ENCODE measurements at places on chromosomes 3 and 15.

GRCh38 chr15:50978580-50978979, 70.1 kb downstream of the AP4E1 start:
- no peak for DNase-seq

- no peak for DNase-seq
Observed at GRCh38 chr3:29057326-29057725, 223.5 kb upstream of the RBMS3 start.

- DNase-seq = no peak
Observed at GRCh38 chr15:98875309-98875708, 132.3 kb downstream of the PGPEP1L start.

DNA sequence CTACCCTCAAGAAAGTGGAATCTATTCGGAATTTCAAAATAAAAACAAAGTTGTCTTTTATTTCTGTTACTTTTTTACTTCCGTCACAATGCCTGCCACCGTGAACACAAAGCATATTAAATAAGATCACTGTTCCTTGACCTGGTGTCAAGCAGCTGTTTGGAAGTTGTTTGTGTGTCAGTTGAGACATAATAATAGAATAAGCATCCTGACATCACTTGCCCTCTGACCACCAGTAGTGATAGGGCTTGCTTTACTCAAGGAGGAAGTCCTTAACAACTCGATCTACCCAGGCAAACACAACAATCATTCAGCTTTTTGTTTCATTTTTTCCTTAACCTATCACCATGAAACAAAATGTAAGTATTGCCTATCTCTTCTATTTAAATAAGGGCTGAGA, 454.4 kb upstream of the RASGRP1 start:
- no peak for DNase-seq

- peak; percentile 91 for DNase-seq
Observed at GRCh38 chr15:59166601-59167265, 39.9 kb upstream of the LDHAL6B start.

DNA sequence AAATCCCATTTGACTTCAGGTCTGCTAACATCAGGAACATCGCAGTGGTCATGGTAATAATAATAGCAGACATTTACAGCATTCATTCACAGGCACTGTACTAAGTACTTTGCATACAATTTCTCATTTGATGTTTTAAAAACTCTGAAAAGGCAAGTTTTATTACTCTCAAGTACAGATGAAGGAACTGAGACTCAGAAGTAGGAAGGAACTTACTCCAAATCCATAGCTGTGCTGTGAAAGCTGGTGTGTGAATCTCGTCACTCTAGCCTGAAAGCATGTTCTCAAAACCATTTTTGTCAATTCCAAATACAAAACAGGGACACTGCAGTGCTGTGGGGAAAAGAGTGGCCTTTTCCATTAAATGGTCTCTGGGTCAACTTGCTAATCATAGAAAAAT, 179.9 kb downstream of the FAM43A start:
- DNase-seq = no peak

GRCh38 chr15:100339999-100340398, 1.8 kb downstream of the ADAMTS17 start:
- no peak for DNase-seq

GRCh38 chr3:69324362-69325025, 61.4 kb downstream of the FRMD4B start:
- DNase-seq = peak; percentile 37

- DNase-seq = no peak
Observed at GRCh38 chr3:62481962-62482361, 108.6 kb upstream of the FEZF2 start.

GRCh38 chr3:135238236-135238830, 443.3 kb downstream of the EPHB1 start:
- no peak for DNase-seq

DNA sequence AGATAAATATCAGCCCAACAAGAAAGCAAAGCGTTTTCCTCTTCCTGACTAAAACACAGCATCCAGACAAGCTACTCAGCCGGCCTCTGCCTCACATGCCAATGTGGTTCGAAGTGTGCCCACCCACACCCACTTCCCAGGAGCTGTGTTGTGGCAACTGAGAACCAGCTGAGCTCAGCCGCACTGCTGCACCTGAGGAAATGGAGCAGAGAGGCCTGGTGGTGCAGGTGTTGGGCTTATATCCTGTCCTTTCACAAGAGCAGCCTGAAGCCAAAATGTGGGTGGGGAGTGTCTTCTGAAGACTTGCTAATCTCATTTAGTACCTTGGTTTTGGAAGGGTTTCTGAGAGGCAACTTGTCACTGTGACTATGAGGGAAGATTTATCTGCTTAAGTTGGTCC, 23.0 kb upstream of the RETNLB start:
- no peak for DNase-seq

GRCh38 chr15:49898575-49899283, 220.3 kb downstream of the ATP8B4 start:
- DNase-seq = no peak

- DNase-seq = no peak
Observed at GRCh38 chr3:128483657-128484403, 9.2 kb downstream of the GATA2 start.

GRCh38 chr15:43977072-43977884, 150.5 kb downstream of the WDR76 start:
- peak; percentile 20 for DNase-seq

- no peak for DNase-seq
Observed at GRCh38 chr3:100902572-100902971, 90.6 kb downstream of the ABI3BP start.

DNA sequence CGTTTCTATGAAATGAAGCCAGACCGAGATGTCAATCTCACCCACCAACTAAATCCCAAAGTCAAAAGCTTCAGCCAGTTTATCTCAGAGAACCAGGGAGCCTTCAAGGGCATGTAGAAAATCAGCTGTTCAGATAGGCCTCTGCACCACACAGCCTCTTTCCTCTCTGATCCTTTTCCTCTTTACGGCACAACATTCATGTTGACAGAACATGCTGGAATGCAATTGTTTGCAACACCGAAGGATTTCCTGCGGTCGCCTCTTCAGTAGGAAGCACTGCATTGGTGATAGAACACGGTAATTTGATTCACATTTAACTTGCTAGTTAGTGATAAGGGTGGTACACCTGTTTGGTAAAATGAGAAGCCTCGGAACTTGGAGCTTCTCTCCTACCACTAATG, 41.9 kb upstream of the TRA2B start:
- DNase-seq = no peak

- DNase-seq = peak; percentile 49
Observed at GRCh38 chr3:13308380-13308801, 111.7 kb downstream of the NUP210 start.

GRCh38 chr3:195825857-195826804, 14.4 kb upstream of the MUC4 start:
- DNase-seq = no peak

- DNase-seq = peak; percentile 68
Observed at GRCh38 chr15:71443538-71443937, 328.3 kb downstream of the THSD4 start.

DNA sequence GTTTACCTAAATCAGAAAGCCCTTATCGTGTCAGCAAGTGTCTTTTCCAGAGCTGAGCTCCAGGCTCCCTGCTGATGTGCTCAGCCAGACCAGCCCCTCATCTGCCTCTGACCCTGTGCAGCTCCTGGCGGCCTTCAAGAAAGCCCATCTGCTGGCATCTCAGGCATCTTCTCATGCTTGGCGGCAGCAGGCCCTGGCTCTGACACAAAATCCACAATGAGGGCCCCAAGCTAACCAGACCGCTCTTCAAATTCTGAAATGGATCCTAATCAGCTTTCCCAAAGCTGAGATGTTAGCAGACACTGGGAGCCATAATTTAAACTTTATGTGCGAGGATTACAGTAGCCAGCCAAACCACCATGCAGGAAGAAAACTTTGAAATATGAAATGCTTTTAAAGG, 50.8 kb upstream of the CTDSPL start:
- DNase-seq = no peak

GRCh38 chr3:189772584-189772983, 141.4 kb downstream of the TP63 start:
- DNase-seq = no peak

GRCh38 chr15:56552659-56553058, 87.7 kb upstream of the MNS1 start:
- DNase-seq = no peak

DNA sequence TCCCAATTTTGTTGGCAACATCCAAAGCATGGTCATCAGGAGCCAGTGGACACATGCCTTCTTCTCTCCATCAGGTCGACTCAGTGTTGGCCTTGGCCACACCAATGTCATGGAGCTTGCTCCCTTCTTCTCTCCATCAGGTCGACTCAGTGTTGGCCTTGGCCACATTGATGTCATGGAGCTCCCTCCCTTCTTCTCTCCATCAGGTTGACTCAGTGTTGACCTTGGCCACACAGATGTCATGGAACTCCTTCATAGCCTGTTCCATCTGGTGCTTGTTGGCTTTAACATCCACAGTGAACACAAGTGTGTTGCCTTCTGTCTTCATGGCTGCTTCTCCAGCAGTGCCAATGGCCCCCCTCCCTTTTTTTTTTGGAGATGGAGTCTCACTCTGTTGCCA, 70.2 kb downstream of the TMEM44 start:
- DNase-seq = no peak

GRCh38 chr3:128400671-128401070, 66.0 kb downstream of the DNAJB8 start:
- DNase-seq = no peak

GRCh38 chr3:58085616-58086015, 77.4 kb downstream of the FLNB start:
- no peak for DNase-seq

GRCh38 chr3:123778991-123779622, 105.0 kb downstream of the MYLK start:
- DNase-seq = no peak

- DNase-seq = no peak
Observed at GRCh38 chr15:81968691-81969090, 77.1 kb downstream of the MEX3B start.

All from DMS53 (cell line).